ENCODE measurements at places on chromosomes 4 and X. TPM values are rescaled to one million over a fixed set of nuclear protein-coding genes. Genes with fewer than 3 reads are reported as not detected.

The ETDB gene
- not detected for polyA plus RNA-seq

The CLDN22 gene
- polyA plus RNA-seq: 0.71 TPM

The GATA1 gene
- polyA plus RNA-seq: 0.48 TPM

The ZNF330 gene
- polyA plus RNA-seq: 69.8 TPM

The RHOXF1 gene
- polyA plus RNA-seq: 3.0 TPM

The ATP2B3 gene
- polyA plus RNA-seq: 0.18 TPM

The WDFY3 gene
- polyA plus RNA-seq: 64.9 TPM

DNA sequence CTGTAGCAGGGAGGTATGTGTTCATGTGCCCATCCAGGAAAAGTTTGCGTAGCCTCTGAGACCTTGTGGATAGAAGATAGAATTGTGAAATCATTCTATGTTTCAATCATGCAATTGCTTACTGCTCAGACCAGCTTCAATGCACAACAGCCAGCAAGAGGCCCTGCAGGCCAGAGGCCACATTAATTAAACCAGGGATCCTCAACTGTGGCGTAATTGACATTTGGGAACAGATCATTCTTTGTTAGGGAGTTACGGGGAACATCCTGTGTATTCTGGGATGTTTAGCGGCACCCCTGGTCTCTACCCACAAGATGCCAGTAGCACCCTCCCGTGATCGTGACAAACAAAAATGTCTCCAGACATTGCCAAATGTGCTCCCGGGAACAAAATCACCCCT, 86.5 kb upstream of the PRPS2 start:
- no peak for DNase-seq

DNA sequence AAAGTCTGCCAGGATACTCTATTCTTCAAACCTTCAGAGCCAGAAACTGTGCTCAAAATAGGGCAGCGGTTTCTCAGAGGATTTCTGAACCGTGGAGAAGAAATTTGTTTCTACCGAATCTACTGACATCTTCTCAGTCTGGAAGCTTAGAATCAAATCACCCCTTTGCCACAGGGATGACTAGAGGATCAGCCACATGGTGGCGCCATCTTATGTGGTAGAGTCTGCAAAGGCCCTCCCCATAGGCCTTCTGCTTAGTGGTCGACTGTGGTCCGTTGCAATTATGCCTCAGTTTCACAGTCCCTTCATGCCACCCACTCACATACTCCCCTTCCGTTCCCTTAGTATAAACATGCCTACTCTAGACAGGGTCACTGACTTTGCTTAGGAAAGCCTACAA, 680.7 kb upstream of the SPANXN1 start:
- no peak for DNase-seq

- DNase-seq: no peak
These were observed 7.8 kb downstream of the FRG2 start for GRCh38 chr4:190019023-190019858.

- peak; percentile 88 for DNase-seq
These were observed 2.4 kb downstream of the FRAS1 start for GRCh38 chr4:78059524-78059889.

DNA sequence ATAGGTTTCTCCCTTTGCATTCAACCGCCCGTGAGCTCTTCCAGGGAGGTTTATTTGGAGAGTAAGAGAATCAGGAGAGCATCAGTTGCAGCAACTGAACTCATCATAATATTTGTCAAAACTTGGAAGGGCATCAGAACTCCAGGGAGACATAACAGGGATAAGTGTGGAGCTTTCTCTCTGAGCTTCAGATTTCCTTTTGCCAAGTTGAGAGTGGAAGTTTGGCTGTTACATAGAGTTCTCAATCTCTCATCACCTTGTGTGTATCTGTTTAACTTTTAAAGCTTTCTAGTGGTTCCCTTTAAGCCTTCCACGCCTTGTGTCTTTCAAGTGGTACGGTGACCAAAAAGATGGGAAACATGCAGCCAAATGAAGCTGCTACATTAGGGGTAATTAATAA, 18.8 kb downstream of the BMP3 start:
- no peak for DNase-seq

- no peak for DNase-seq
These were observed 15.8 kb downstream of the HTRA3 start for GRCh38 chr4:8285143-8285975.

- DNase-seq: no peak
These were observed 8.9 kb downstream of the XAGE1A start for GRCh38 chrX:52504551-52504950.

DNA sequence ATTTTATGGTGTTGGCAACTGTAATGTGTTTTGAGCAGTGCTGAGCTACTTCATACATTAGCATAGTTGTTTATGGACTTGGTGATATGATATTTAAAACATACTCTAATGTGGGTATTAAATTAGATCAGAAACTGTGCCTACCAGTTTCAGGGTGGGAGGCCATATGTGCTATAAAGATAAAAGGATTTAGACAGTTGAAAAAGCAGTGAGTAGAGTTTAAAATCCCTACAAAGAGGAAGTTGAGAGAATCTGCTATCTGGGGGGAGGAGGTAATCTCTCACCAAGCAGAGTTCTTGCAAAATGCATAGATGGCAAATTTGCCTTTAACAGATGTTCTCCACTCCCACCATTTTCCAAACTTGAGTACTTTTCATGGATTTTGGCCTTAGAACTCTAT, 154.5 kb downstream of the SPOCK3 start:
- DNase-seq: no peak

DNA sequence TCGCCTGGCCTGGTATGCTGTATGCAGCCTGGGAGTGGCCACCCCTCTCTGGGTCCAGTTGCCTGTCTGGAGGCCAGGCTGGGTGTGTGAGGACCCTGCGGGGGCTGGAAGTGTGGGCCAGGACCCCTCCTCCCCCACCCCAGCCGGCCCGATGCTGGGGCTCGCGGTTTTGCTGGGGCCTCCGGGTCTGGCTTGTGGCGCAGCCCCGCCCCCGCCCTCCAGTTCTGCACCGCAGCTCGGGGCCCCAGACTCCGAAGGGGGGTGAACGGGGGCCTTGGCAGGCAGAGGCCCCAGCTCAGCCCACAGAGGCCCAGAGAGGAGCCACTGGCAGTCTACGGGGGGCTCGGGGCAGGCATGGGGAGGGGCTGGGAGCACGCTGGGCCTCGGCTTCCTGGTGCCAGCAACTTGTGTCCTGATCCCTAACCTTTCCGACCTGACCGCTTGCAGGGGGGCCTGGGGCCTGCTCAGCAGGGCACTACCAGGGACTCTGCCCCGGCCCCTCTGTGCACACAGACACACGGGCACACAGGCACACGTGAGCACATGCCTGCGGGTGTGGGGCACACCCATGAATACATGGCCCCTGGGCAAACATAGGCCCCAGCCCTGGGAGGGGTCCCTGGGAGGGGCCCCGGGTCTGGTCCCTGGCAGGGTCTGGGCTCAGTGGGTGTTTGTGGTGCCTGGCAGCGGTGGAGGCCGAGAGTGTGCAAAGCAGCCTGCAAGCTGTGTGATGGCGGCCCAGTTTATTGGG, 21.4 kb upstream of the FGFR3 start:
- no peak for DNase-seq

- no peak for DNase-seq
These were observed 25.7 kb downstream of the CPEB2 start for GRCh38 chr4:15027921-15028435.

DNA sequence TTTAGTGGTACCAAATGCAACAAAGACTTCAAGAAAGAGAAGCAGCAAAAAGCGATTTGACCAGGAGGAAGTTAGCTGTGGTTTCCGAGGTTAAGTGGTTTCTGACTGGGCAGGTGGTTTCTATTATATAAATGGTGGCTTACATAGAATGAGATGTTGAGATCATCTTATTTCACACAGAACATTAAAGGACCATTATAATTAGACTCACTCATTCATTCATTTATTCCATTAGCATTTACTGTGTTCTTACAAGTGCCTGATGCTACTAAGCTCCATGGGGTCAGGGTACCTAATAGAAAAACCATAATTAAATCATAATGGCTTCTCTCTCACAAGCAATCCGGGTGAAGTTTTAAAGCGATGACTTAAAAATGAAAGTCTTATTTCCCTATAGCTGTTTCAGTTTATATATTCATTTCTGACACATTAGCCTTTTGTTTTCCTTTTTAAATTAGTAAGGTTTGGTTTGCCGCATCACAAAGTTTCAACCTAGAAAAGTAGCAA, 10.6 kb downstream of the TSPAN6 start:
- no peak for DNase-seq

DNA sequence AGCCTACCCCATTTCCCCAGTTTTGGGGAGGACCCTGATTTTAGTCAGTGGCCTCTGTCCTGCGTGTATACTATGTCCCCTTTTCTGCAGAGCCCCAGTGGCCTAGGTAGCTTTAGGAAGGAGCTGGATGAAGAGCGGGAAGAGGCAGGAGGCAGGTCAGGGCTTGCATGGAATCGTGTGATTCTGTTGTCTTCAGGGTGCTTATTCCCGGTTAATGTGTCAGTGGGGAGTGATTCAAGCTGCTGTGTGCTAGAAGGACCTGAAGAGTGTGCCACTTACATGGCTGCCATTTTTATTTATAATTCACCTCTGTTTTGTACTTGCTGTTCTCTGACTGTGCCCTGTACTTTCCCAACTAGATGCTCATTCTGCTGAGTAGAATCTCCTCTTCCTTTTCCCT, 127.3 kb upstream of the AMOT start:
- DNase-seq: no peak

DNA sequence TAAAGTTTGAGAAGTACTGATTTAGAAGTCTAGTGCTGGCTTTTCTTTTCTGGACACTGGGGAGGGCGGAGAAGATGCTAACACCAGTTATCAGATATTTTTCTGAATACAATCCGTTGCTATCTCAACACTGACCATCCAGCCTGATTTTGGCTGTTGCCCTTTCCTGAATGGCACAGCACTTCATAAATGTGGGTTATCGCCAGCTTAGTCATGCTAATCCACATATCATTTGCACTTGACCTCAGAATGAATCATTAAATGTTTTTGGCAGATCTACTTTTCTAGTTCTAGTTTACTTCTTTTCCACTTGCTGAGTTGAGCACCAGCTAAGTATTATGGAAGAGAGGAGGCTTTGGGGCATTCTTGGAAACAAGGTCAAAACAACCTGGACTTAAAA, 60.8 kb upstream of the ESX1 start:
- DNase-seq: no peak

DNA sequence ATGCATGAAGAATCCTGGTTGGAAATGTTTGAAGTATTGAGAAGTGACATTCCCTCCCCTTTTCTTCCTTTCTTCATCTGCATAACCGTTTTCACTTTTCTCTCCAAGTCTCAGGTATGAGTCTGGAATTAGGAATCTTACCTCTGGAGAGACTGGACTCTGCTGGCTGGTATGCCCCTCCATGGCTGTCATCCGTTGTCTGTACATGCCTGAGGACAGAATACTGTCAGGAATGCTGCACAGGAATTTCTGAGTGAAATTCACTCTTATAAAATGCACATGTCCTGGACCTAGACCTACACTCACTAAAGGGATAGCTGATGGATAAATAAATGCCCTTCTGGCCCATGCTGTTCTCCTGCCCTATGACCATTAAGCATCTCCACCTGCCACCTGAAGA, 179.5 kb downstream of the MSN start:
- no peak for DNase-seq

DNA sequence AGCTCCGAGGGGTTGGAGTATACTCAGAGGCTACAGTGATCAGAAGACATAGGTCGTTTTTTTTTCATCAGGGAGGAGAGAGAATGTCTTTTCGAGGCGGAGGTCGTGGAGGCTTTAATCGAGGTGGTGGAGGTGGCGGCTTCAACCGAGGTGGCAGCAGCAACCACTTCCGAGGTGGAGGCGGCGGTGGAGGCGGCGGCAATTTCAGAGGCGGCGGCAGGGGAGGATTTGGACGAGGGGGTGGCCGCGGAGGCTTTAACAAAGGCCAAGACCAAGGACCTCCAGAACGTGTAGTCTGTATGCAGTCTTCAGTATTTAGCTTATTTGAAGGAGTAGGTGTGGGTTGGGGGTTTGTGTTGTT, 500 bp downstream of the GAR1 start:
- no peak for DNase-seq

DNA sequence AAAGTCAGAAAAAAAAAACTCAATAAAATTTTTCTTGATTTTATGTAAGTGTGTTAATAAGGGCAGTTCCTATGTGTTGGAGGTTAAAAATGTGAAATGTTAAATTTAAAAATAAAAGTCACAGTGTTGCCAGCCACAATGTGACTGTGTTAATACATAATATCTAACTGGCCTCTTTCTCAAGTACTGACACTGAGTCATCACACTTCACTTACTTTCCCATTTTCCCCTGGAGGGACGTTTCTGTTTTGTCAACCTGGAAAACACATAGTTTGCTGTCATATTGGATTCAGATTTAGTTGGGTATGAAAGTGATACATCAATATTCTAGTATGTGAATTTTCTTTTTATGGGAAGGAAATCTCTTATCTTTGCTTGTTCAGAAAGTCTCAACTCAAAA, 46.4 kb downstream of the ARHGEF38 start:
- no peak for DNase-seq

- DNase-seq: no peak
These were observed 63.1 kb upstream of the KLHL13 start for GRCh38 chrX:118179718-118180117.

GRCh38 chrX:73581002-73581628, 18.1 kb downstream of the CHIC1 start:
- DNase-seq: no peak

DNA sequence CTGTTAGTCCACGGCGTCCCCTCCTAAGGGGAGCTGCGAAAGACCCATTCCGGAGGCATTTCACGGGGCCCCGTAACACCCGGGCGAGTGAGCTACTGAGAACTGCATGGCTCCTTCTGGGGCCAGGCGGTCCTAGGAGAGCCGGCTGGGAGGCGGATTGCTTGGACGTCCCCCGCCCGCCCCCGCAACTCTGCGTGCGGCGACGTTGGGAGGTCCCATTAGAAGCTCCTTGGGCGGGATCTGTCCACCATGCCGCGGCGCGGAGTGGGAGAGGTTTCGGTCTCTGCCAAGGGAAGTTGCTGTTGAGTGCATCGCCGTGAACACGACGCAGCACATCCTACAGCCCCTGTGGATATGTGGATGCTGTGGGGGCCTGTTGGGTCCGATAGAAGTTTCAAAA, 85.4 kb upstream of the IGFBP7 start:
- DNase-seq: no peak

DNA sequence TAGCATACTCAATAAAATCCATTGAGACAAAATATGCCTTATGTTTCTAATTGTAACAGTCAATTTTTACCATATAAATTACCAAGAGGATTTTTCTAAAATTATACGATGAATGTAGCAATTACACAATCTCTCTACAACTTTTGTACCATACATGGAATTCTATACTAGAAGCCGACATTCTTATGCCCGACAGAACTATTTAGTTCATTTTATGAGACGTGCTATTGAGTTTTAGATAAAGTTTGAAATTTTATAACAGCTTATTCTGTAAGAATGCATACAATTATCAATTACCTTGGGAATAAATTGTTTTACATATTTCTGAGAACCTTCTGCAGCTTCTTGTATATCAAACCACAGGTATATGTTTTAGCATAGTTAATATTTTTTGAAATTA, 431.2 kb downstream of the DMD start:
- DNase-seq: no peak

Data from left kidney (tissue), 8 donors.